ENCODE measurements at places on chromosomes 13 and 19.

- DNase-seq: peak; percentile 59
Observed at GRCh38 chr13:31431722-31432137, 232.0 kb downstream of the B3GLCT start.

DNA sequence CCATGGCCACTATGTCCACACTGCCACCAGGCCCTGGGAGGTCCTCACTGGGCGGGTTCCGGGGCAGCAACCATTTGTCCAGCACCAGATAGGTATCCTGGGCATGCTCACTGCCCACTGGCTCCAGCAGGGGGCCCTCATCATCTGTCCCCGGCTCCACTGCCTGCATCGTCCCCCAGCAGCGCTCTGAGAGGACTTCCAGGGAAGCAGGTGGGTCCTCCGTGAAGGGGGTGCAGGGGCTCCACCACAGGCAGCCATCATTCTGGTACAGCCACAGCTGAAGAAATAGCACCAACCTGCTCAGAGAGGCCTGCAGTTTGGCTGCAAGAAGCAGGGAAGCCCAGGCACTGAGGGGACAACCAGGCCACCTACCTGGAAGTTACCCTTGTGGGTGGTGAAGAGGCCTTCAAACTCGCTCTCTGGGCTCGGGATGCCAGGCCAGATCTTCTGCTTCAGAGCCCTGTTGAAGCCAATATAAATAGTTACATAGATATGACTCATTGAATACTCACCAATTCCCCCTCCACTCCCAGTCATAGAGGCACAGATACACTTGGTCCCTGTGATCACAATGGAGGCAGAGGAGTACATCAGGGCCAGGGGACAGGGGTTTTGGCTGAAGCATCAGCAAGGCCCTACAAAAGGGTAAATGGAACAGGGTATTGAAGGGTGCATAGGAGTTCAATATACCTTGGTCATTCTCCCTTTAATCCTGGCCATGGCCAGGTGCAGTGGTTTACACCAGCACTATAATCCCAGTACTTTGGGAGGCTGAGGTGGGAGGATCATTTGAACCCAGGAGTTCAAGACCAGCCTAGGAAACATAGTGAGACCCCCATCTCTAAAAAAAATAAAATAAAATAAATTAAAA is 4.1 kb downstream of the SWSAP1 start:
- peak; percentile 89 for DNase-seq

- DNase-seq: no peak
Observed at GRCh38 chr19:45873219-45873772, 9.2 kb downstream of the FOXA3 start.

- no peak for DNase-seq
Observed at GRCh38 chr13:33910255-33910654, 92.3 kb downstream of the RFC3 start.

- DNase-seq: no peak
Observed at GRCh38 chr19:1495051-1495798, 4.2 kb downstream of the REEP6 start.

DNA sequence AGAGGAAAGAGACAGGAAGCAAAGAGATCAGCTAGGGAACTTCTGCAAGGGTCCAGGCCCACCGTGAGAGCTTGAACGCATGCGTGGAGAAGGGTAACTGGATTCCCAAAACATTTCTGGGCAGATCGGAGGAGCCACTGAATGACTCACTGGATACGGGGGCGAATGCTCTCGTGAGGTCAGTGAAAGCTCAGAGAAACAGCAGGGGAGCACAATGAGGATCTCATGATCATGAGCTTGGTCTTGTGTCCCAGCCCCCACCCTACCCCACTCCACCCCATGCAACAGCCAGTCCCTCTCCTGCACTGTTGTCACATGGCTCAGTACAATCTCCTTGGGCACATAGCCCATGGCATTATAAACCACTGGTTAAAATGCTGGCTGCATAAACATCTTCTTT is 40.6 kb downstream of the DCLK1 start:
- DNase-seq: no peak

Data from RWPE1 (cell line).